ENCODE measurements at places on chromosomes 5 and 9.

DNA sequence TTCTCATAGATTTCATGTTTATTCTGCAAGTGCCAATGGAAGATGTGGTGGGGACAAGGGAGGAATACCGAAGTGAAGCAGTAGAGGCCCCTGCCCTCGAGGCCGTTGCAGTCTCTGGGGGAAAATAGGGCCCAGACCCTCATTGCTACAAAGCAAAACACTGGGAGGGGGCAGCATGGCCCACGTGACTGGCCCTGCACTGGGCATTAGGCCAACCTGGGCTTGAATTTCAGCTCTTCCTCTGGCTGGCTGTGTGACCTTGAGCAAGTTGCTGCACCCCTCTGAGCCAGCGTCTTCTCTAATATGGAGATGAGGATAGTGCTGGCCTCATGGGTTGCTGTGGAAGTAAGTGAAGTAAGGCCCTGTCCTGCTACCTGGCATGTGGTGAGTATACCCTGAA, 709 bp upstream of the SYNPO start:
- DNase-seq, result no peak

GRCh38 chr9:124450241-124450924, at the start of gene ADGRD2:
Gene ADGRD2, plus strand, starts transcription at chr9:124450451. Its CDS starts 1,216 bp downstream, at chr9:124451667.
- DNase-seq, result no peak

DNA sequence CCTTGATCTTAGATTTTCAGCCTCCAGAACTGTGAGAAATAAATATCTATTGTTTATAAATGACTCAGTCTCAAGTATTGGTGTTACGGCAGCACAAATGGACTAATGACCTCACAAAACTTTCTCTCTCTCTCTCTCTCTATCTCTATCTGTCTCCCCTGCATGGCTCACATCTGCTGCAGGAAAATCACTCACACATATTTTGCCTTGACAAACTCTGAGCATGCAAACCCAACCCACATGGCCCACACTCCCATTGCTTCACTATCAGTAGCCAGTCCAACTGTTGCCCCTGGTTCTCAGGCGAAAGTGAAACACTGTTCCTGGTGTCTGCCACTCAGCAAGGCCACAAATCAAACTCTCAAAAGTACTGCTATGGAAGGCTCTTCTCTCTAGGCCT, 66.4 kb upstream of the PIK3R1 start:
- DNase-seq, result no peak

- DNase-seq, result no peak
Observed at GRCh38 chr5:118303296-118303695, 685.1 kb downstream of the DTWD2 start.

GRCh38 chr5:170503990-170504596, at the start of gene KCNIP1:
Gene KCNIP1, plus strand, starts transcription at chr5:170504020.
- DNase-seq, result no peak
